Glutamatergic neuron (in vitro differentiated cells): ENCODE measurements at places on chromosomes 11 and 22. TPM values are rescaled to one million over a fixed set of nuclear protein-coding genes. Genes with fewer than 3 reads are reported as not detected.

DNA sequence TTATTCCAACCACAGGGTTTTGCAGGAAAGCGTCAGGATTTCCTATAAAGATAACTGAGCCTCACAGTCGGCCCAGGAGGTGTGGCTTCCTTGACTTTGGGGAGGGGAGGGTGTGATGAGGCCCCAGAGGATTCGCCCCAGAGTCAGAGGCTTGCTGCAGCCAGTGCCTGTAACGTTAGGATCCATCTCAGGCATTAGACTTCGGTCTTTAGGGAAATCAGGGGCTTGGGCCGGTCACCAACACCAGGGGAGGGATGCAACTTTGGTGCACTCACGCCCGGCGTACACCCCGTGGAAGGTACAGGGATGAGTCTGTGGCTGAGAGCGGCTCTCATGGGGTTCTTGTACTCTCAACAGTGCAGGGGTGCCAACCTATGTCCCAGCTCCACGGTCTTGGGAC lies 5.7 kb upstream of the ANO1 start:
- no peak overlapping the region for H3K27ac ChIP-seq
- H3K27me3 ChIP-seq = peaks cover 13% of the 10 kb centered on the region
- H3K4me3 ChIP-seq = no peak overlapping the region
- no peaks in the 10 kb centered on the region for H3K4me1 ChIP-seq
- DNase-seq = no peak

Gene ZNF280B
- 1.8 TPM for total RNA-seq

Gene PHLDA2
- total RNA-seq = 1.2 TPM

- no peaks in the 10 kb centered on the region for H3K36me3 ChIP-seq
- H3K4me1 ChIP-seq = peaks cover 11% of the 10 kb centered on the region
- no peak overlapping the region for H3K27ac ChIP-seq
- DNase-seq = no peak
- peaks cover 2% of the 10 kb centered on the region for H3K27me3 ChIP-seq
These were observed 63.6 kb downstream of the CD82 start for GRCh38 chr11:44628730-44629700.

DNA sequence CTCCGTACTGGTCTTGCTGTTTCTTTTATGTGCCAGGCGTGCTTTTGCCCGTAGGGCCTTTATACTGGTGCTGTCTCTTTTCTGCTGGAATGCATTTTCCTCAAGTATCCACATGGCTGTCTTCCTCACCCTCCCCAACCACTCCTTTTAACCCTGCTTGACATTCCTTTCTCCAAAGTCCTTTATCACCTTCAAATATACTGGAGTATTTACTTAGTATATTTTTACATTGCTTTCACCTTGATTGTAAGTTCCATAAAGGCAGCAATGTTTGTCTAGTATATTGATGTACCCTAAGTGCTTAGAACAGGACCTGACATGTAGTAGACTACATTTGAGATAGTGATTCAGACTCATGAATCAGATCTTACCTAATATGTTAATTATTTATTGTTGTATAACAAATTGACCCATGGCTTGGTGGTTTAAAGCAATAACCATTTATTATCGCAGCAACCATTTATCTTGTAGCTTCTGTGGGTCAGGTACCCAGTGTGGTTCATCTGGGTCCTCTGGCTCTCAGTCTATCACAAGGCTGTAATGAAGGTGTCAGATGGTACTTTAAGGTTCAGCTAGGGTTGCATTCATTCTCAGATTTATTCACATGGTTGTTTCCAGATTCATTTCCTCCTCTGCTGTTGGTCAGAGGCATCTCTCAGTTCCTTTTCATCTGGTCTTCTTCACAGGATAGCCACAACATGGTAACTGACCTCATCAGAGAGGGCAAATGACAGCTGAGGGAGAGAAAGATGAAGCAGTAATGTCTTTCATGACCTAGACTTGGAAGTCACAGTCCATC lies 34.2 kb downstream of the DDX10 start:
- DNase-seq = no peak
- no peaks in the 10 kb centered on the region for H3K27me3 ChIP-seq
- H3K4me1 ChIP-seq = no peaks in the 10 kb centered on the region
- H3K4me3 ChIP-seq = no peak overlapping the region
- H3K27ac ChIP-seq = no peak overlapping the region
